ENCODE measurements at places on chromosomes 12 and 14. TPM values are rescaled to one million over a fixed set of nuclear protein-coding genes. Genes with fewer than 3 reads are reported as not detected.

Gene CCDC38
- 0.08 TPM for total RNA-seq

Gene SLC15A4
- total RNA-seq = 44.5 TPM

Gene PTGER2
- total RNA-seq = 0.77 TPM

Gene STAC3
- total RNA-seq = 5.7 TPM

Gene PZP
- not detected for total RNA-seq

Gene ZBTB42
- 1.2 TPM for total RNA-seq

Gene NRXN3
- total RNA-seq = 2.7 TPM

Gene TAC3
- total RNA-seq = not detected

Gene FGF23
- total RNA-seq = not detected

DNA sequence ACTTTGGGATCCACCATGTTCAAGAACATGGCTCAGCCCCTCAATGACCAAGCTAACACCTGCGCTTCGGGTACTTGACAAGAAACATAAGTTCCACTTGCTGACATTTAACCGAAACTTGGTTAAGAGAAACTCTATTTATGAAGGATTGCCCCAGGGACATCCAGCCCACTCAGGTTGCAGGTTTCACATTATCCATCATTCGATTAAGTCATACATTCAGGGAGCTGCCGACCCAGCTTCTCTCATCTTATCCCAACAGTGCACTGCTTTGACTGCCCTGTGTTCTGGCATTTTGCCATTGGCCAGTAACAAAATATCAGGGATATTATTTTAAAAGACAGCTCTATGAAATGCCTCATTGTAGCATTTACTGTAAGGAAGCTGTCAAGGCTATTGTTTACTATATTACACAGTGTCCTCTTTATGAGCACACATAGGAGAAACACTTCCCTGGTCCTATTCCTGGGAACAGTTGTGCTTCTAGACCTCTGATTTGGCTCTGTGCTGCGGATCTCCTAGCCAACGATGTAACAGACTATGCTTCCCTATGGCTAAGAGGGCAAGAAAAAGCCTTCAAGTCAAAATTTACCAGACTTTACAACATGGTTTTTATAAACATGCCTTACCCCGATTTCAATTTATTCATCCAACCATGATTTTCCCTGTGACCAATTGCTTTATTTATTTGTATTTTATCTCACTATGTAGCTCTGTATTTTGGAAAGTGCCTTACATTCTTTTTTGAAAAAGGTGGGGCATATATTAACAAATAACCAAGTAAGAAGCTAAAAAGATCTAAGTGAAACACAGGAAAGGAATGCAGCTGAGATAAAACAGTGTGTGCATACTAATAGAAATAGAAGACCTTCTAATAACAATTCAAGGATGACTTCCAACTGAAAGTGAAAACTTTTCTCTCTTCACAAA is 109.3 kb downstream of the ITPR2 start:
- no peak for DNase-seq

DNA sequence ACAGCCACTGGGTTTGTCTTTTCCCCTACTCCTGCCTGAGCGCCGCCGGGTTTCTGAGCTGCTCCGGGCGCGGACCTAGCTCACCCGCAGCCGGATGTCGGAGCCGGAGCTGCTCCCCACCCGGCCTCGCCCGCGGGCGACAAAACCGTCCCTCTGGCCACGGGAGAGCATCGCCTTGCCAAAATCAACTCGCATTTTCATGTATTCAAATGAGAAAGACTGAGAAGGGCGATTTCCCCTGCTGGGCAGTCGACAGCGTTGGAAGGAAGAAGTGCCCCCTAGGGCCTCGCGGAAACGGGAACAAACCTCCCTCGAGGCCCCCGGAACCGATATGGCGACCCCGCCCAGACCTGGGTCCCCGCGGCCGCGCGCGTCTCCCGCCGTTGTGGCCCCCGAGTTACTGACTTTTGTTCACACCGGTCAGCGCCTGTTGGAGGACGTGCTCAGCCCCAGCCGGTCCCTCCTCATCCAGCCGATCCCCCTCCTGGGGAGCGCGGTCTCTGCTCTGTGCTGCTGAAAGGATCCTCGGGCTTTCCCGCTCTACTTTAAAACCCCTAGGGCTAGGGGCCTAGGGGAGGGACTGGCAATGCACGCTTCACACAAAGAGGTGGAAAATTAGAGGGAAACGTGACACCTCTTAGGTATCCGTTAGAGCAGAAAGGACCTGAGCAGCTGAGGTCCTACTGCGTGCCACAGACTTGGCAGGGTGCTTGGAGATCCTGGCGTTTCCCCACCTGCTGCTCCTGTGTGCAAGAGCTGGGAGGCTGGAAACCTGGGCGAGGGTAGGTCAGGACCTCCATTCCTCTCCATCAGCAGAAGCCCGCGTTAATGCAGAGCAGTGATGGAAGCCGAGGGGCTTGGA is 4.3 kb downstream of the TTC6 start:
- no peak for DNase-seq

- no peak for DNase-seq
Measured at GRCh38 chr12:690466-690865, 27.2 kb upstream of the NINJ2 start.

- DNase-seq = no peak
Measured at GRCh38 chr12:93944201-93944600, 204.2 kb upstream of the PLXNC1 start.

- no peak for DNase-seq
Measured at GRCh38 chr14:22883173-22883976, at the start of gene REM2. Gene REM2, plus strand, starts transcription at chr14:22883222. Its CDS starts 66 bp downstream, at chr14:22883288.

DNA sequence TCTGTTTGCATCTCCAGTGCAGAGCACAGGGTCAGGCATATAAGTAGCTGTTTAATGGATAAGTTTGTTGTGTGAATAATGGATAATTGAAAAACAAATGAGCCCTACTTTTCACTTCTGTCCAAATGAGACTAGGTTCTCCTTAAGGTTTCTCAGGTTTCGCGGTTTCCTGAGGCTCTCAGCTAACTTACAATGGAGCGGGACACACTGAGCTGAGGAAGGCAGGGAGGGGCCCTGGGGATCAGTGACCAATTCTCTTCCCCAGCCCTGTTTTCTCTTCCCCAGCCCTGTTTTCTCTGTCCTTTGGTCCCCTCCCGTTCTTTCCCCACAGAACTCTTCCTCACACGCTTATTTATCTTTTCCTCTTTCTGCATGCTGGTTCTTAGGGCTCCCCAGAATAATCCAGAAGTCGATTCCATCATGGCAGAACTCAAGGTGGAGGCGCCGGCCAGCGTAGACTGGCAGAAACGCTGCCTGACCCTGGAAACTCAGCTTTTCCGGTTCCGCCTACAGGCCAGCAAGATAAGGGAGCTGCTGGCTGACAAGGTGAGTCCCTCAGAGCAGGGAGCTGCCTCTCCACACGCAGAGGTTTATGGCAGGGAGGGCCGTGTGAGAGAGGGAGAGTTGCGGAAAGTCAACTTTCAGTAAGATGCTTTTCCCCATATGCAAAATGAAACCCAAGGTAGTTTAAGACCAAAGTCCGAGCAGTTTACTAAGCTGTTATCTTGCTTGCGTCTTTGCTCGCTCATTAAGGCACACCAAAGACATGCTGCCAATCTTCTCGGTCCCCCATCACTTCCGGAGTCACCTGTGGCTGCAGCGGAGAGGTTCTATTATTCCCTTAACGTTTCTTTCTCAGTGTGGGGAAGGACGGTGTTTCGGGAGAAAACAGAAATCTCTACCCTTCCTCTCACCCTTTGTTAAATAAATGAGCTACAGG is 8.6 kb downstream of the PLEKHH1 start:
- no peak for DNase-seq

GRCh38 chr12:90015228-90015627 is 306.6 kb upstream of the ATP2B1 start:
- DNase-seq = no peak

- no peak for DNase-seq
Measured at GRCh38 chr12:10618338-10618987, 5.1 kb upstream of the MAGOHB start.

GRCh38 chr12:57734591-57734990 is 4.0 kb downstream of the AGAP2 start:
- no peak for DNase-seq

GRCh38 chr14:68421116-68421515 is 371.8 kb downstream of the ZFP36L1 start:
- DNase-seq = no peak

DNA sequence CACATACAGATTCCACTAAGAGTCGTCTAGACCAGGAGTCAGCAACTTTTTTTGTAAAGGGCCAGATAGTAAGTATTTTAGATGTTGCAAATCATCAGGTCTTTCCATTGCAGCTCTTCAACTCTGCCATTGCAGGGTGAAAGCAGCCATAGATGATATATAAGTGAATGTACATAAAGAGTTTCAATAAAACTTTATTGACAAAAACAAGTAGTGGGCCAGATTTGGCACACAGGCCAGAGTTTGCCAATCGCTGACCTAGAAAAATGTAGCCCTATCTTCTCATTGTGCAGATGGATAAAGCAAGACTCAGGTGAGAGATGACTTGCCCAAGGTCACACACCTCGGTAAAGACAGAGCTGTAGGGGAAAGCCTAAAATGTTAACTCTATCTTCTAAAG is 474.7 kb downstream of the MED13L start:
- no peak for DNase-seq

GRCh38 chr12:113884392-113884791 is 81.7 kb downstream of the RBM19 start:
- no peak for DNase-seq

- DNase-seq = no peak
Measured at GRCh38 chr12:122423258-122424165, 1.0 kb upstream of the CLIP1 start.

DNA sequence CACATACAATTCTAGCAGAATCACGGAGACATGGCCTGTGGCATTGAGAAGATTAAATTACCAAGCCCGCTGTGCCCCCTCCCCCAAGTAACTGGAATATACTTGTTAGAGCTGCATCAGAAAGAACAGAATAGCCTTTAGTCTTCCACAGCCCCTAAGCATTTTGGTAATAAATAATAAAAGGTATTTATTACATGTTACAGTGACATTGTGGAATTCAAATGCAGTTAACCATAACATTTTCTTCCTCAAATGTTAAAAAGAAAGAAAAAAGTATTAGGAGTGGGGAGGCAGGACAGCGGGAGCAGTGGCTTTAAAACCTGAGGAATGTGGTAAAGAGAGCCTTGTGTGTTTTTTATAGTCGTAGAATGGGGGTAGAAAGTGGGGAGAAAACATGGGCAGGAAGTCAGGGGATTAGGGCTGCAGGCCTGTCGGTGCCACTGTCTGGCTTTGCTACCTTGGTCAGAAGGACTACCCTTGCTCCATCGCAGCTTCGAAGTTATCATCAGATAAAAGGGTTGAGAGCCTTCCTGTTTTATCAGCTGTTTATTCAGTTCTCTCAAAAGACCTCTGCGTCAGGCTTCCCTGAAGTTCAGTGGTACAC is 255.9 kb downstream of the MSRB3 start:
- DNase-seq = no peak

DNA sequence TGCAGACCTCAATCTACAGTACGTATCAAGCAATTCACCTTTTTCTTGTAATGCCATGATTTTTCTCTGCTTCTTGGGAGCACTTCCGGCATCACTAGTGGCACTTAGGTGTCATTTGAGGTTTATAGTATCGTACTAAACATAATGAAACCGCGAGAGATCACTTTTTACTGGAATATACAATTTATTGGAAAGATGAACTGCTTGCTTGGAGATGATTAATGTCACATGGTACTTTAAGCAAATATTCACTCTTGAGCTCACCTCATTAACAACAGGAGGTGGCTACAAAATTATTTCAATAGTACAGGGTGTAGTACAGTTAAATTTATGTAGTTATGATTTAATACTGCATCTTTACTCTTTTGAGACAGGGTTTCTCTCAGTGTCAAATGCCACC is 11.5 kb downstream of the FUT8 start:
- no peak for DNase-seq

DNA sequence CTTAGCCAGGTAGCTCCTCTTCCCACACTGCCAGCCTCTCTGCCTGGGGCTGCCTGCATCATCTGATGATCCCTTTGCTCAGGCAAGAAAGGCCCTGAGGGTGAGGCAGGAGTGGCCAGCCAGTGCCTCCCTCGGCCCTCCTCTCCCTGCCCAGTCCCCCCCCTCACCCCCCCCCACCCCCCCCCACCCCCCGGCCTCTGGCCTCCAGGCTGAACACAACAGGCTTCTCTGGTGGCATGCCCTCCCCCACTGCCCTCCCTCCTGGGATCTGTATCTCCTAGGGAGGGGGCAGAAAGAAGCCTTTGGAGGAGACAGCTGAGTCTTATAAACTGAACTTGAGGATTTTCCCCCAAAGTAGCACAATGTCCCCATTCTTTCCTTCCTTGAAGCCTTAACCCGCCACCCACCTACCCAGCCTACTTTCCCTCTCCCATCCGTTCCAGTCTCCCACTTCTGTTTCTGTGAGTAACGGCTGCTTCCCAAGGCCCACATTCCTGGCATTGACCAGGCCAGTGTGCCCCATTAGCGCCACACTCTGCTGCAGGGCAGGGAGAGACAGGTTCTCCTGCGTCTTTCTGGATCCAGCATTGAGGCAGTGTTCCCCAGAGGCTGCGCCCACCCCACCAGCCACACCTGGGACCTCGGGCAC is 82.1 kb downstream of the B4GALNT3 start:
- DNase-seq = no peak

- DNase-seq = no peak
Measured at GRCh38 chr12:12032260-12032791, 38.4 kb upstream of the BCL2L14 start.

DNA sequence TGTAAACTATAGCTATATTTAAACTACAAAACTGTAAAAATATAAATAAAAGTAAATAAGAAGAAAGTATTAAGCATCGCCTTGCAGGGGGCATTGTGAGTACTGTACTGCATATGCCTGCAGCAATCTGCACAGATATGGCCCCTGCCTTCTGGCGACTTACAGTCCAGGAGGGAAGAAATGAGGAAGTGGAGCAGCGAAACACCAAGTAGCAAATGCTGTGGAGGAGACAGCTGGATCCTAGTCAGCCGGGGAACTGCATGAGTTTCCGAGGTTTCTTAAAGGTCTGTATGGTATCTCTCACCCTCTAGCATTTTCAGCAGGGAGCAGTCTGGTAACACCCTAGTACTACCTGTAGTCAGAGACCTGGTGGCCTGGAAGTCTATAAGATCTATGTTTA is 256.9 kb downstream of the CACNA1C start:
- no peak for DNase-seq

- no peak for DNase-seq
Measured at GRCh38 chr14:34713681-34714319, 593 bp downstream of the CFL2 start.

- no peak for DNase-seq
Measured at GRCh38 chr14:103022685-103023044, 34.7 kb downstream of the CDC42BPB start.

GRCh38 chr12:31324116-31324844 is 1.7 kb downstream of the SINHCAF start:
- DNase-seq = no peak

DNA sequence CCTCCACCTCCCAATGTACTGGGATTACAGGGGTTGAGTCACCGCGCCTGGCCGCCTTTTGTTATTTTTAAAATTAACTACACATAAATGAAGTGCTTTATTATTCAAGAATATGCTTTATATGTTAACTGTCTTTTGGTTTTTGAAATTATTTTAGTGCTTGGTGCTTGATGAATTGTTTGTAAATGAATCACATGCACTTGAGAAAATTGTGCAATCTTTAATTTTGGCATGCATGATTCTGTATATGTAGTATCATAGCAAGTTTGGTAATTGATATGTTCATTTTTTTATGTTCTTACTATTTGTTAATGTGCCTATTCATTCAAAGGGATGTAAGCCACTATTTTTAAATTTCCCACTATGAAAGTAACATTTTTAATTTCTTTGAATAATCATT is 440.9 kb downstream of the NAV3 start:
- no peak for DNase-seq
